ENCODE measurements at places on chromosomes 12 and 14.

- no peak for DNase-seq
Observed at GRCh38 chr14:71242237-71242748, 335.0 kb downstream of the PCNX1 start.

DNA sequence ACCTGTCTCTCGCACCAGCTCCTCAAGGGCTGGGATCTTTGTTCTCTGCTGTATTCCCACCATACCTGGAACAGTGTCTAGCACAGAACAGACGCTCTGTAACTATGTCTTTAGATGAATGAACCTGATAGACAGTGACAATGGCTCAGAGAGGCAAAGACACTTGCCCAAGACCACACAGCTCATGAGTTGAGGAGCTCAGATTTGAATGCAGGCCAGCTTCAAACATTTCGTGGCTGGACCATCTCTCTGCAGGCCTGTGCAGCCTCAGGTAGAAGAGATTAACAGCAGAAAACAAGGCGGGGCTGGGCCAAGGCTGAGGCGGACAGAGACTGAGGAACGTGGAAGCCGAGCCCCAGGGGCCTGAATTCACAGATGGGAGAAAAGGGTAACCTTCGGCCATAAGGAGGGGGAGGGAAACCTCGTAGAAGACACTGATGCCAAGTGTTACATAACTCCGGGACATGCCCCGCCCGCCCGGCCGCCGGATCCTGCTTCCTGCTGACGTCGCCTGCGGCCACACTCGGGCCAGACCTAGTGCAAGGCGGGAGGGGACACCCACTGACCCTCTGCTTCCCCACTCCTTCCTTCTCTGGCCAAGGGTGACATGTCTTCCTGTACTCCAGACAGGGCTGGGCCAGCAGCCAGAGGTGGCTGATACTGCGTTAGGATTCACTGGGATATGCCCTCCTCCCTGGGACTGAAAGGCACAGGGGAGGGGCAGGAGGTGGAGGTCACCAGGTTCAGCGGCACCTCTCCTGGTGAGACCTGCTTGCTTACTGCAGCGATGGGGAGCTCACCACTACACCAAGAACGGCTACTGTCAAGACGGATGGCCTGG is 86.8 kb downstream of the RFLNA start:
- DNase-seq, result no peak

DNA sequence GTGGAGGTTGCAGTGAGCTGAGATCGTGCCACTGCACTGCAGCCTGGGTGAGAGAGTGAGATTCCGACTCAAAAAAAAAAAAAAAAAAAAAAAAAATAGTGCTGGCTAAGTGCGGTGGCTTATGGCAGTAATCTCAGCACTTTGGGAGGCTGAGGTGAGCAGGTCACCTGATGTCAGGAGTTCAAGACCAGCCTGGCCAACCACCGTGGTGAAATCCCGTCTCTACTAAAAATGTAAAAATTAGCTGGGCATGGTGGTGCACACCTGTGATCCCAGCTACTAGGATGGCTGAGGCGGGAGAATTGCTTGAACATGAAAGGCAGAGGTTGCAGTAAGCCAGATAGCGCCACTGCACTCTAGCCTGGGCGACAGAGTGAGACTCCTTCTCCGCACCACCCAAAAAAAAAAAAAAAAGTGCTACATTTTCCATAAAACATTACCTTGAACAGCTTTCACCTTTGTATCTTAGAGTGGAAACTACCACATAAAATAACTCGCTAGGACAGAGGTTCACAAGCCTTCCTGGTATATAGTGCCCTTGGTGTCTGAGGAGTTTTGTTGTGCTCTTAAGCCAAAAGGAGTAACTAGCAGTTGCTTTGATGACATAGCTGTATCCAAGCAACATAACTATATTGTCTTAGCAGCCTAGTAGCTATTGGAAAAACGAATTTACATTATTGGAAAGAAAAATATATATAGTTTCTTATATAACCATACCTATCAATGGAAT is 11.1 kb downstream of the PTGES3 start:
- DNase-seq, result no peak

DNA sequence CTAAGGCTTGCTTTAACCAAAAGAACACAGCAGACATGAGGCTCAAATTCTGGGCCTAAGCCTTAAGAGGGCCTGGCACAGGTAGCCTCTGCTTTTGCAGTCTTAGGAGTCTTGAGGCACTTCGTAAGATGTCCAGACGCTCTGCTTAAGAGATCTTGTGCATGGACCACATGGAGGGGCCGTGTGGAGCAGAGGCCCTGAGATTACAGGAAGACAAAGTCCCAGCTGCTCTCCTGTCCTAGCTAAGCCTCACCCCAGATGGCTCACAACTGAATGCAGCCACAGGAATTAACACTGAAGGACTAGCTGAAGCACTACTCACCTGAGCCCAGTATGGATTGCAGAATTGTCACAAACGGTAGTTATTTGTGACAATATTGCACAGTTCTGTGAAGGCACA is 446.0 kb downstream of the PDZRN4 start:
- DNase-seq, result no peak

DNA sequence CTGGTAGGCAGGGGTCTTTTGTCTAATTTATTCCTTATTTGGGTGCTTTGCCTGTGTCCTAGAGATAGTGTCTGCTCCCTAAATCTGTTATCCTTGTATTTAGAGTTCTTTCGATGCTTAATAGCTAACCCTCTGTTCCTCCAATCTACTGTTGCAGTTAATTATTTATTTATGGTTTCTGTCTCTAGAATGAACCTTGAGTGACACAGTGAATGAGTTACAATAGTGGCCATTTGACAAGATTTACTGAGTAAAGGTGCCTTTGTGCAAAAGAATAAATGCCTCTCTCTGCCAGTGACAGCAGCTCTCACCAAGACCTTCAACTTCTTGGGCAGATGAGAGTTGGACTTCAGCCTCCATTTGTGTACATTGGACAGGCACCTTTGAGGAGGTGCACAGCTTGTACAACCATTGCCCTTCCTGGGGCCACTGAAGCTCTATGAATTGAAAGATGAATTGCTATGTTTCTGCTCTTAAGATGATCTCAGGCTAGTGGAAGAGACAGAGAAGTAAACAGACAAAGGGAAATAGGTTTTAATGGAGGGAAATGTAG is 165.9 kb downstream of the DERA start:
- DNase-seq, result no peak

GRCh38 chr14:95026851-95027463 is 130.4 kb downstream of the DICER1 start:
- DNase-seq, result no peak

DNA sequence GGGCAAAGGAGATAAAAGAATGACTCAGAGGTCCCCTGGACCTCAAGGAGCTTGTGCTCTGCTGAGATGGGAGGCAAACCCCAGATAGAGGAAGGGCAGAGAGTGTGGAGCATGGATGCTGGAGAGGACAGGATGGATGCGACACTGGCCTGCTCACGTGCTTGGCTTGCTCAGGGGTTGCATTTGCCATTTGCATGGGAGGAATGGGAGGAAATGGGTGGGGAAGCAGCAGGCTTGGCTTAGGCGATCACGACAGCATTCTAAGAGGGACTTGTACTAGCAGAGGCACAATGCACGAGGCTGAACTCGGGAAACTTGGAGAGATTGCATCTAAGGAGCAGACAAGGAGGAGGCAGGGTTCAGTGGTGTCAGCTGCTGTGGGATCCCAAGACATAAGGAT is 19.8 kb downstream of the CD9 start:
- DNase-seq, result no peak

- DNase-seq, result no peak
Observed at GRCh38 chr12:92786045-92786444, 83.3 kb downstream of the PLEKHG7 start.

- no peak for DNase-seq
Observed at GRCh38 chr14:20680363-20680762, 4.0 kb upstream of the RNASE4 start.

DNA sequence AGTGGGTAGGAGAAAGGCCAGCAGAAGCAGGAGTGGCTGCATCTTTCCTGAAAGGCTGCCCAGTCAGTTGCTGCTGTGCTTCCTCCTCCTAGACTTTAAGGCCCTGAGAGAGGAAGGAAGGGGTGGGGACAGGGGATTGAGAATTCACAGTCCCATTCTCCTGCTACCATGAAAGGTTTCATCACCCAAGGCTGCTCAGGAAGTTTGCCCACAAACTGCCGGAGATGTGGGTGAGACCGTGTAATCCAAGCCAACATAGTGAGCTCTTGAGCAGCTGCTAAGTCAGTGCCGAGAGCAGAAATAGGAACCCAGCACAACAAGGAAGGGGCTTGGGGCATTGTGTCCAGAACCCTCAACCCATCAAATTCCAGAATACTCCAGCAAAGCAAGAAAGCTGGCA is at the start of gene CTSG:
TSS of gene CTSG (minus strand) at position 69 of the 400 bp plus-strand sequence. CDS start at position 42, 27 bp downstream.
- DNase-seq, result no peak

DNA sequence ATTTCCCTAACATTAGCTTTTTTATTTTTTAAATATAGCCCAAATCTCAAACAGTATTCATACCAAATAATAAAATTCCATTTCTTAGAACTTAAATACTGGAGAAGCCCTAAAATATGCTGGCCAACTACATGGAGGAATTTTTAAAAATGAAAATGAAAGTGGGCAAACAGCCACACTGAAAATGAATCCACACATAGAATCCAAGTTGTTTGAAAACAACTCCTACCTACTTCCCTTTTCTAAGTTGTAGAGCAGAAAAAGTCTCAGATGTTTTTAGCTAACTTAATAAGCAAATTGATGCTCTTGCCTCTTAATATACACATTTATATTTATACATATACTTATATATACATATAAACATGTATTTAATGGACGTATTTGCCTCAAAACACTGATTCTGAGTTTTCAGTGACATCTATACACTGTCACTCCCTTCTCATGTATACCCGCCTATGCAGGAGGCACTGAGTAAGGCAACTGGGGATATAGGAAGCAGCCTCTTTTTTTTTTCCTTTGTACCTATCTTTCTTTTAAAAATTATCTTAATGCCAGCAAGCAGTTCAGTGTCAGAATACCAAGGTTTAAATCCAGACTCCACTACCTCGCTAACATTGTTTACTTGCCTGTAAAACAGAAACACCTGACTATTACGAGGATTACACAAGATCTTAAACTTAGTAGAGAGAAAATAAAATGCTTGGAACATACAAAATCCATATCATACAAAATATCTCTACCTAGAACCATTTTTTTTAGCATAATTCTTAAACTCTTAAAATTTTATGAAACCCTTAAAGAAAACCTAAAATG is 13.3 kb downstream of the DICER1 start:
- DNase-seq, result no peak

GRCh38 chr12:128137140-128137539 is 129.8 kb upstream of the TMEM132C start:
- DNase-seq, result no peak

- no peak for DNase-seq
Observed at GRCh38 chr14:34213332-34213731, 248.7 kb downstream of the SPTSSA start.

- no peak for DNase-seq
Observed at GRCh38 chr12:111519083-111519482, 80.0 kb downstream of the ATXN2 start.

- DNase-seq, result no peak
Observed at GRCh38 chr14:59438195-59438647, 27.0 kb downstream of the GPR135 start.

DNA sequence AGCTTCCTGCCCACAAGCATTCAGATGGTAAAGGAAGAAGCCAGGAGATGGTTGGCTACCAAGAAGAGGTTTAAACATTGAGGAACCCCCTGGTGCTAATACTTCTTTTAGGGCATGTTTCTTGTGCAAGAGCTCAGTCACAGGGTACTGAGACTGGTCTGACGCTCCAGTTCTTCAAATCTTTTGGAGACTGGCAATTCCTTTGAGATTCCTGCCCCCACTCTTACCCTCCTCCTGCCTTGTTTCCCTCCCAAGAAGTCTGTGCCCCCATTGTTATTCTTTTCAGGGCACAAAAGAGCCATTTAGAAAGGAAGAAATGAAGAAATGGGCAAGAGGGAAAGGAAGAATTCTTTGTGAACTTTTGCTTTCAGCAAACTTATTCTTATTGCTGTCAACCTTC is 11.8 kb downstream of the A2ML1 start:
- no peak for DNase-seq

DNA sequence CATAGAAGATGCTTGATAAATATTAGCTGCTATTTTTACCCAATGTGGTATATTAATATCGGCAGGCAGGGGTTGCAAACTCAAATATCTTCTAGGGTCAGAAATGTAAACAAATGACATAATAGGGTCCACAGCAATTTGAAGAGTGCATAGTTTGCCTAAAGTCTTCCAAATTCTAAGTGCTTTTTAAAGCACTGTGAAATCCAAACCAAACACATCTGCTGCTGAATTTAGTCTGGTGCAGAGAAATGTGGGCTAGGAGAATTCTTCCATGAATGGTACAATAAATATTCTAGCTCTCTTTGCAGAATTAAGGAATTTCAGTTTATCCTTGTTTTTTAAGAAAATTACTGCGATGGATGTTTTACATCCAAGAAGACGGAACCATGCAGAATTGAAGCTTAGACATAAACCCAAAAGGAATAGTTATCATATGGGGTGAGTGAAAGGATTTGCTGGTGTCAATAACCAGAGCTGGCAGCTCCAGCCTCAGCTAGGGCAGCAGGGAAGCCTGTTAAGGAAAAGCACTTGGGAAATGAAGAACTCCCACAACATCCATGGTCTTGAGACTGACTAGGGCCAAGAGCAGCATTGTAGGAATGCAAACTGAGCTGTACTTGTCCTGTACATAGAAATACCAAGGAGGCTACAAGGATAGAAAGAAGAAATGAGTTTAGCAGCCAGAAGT is 65.5 kb downstream of the PTPRR start:
- peak; percentile 25 for DNase-seq

DNA sequence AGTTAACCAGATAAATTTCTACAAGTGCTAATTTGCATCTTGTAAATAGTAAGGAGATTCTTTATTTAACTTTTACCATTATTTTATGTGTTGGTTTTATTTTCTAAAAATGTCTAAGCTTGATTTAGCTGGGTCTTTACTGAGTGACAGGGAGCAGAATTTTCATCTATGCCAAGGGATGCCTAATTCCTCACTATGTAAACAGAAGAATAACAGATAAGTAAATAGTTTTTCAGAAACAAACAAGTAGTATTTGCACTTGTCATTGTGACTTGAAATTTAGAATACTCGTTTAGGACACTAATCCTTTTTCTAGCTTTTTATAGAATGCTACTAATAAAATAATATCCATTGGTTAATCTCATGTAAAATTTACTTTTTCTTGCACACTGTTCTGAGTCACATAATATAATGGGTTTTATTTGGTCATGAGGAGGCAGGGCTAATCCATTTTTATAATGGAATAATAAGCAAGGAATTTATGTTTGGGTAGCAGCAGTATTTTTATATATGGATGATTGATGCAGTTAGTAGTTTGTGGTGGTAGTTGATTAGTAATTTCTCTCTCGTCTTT is 746.5 kb downstream of the SLC6A15 start:
- DNase-seq, result no peak

GRCh38 chr12:41476499-41477439 is 288.6 kb downstream of the PDZRN4 start:
- no peak for DNase-seq

GRCh38 chr12:123908884-123909725 is 63.5 kb downstream of the CCDC92 start:
- no peak for DNase-seq

DNA sequence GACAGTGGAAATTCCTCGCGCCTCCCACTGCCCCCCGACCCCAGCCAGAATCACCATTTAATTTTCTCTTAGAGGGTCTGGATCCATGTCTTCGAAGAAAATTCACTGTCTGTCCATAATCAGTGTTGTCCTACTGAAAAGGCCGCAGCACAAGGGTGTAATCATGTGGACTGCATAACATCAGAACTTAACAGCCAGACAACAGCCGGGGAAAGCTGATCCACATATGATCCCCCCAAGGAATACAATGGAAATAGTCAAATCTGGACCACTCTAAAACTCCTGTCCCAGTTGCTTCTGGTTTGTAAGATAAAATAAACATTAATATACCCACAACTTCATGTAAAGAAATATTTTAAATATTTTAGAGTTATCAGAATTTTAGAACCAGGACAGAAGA is 177.5 kb downstream of the SSPN start:
- no peak for DNase-seq

All from iPS-NIHi11 (cell line).